NCI-H524 treated with DMSO at 0.1 percent for 48 hours (cell line): ENCODE measurements at places on chromosomes 13 and 19.
A peak's percentile ranks its signal among the peaks of the same experiment; 100 is the strongest.

DNA sequence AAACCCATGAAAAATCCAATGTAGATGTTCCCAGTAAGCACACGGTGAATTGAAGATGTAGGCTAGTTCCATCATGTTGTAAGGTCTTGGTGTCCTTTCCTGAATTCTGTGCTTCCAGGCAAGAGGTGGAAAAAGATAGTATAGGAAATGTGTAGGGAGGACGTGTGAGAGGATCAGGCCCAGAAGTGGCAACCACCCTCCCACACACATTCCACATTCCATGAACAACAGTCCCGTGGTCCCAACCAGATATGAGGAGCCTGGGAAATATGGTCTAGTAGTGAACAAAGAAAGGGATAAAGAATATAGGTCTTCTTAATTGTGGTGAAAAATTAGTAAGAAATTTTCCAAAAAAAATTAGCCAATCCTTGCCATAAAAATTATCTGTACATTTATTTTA, 1254.2 kb upstream of the SLC10A2 start:
- no peak for DNase-seq

GRCh38 chr13:101915331-101915730, 462.9 kb downstream of the ITGBL1 start:
- DNase-seq: no peak

DNA sequence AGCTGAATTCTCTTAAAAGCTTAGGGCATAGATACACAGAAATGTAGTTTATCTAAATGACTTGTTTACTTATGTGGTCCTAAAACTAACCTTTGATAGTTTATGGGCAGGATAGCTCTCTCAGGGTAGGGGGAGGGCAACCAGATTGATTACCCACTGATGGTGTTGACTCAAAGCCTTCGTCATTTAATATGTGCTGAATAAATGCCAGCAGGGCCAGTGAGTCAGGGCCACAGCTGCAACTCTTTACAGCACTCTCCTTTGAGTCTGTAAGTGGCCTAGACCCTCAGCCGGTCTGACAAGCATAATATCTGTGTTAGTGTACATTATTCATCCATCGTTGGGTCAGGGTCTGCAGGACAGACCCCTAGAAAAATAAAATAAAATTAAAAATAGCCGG, 128.5 kb downstream of the ZNF675 start:
- no peak for DNase-seq

DNA sequence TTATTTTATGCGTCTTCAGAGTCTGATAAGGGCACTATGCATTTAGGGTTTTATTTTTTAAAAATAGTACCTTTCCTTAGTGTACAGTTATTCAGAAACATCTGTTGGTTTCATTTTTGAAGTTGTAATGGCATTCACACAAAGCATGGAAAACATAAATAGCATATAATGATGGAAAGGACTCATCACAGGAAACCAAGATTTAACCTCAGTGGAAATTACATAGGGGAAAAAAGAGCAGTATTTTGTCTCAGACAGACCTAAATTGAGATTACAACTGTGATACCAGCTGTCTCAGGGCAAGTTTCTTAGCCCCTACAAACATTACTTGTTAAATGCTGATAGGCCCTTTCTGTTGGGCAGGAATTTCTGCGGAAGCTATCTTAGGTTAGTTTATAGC, 57.2 kb downstream of the NHLRC3 start:
- no peak for DNase-seq

GRCh38 chr13:106139377-106139776, 396.1 kb downstream of the EFNB2 start:
- DNase-seq: no peak

DNA sequence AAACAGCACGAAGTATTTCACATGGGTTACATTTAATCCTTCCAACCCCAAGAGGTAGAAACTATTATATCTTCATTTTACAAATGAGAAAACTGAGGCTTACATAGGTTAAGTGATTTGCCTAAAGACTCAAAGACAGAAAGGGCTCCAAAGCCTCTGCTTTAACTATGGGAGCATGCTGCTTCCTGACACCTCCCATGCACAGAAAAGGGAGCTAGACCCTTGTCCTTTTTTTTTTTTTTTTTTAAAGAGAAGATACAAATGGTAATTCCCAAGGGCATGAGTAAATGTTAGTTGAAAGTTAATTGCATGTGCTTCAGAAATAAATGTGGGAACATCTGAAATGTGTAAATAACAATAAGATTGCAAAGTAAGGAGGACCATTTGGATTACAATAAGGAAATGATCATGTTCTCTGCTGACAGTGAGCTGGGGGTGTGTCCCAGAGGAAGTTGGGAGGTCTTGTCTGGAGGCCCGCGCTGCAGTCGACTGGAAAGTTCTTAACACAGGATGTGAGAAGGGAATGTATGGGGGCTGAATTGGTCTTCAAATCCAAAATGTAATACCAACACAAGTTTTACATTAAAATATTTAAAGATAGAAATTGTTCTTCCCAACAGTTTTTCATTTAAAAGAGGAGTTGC, 500.3 kb downstream of the KLF12 start:
- DNase-seq: no peak

- no peak for DNase-seq
Observed at GRCh38 chr19:46809534-46810272, 21.3 kb upstream of the SLC1A5 start.

- DNase-seq: peak; percentile 95
Observed at GRCh38 chr13:25112695-25113255, 16.8 kb downstream of the PABPC3 start.

DNA sequence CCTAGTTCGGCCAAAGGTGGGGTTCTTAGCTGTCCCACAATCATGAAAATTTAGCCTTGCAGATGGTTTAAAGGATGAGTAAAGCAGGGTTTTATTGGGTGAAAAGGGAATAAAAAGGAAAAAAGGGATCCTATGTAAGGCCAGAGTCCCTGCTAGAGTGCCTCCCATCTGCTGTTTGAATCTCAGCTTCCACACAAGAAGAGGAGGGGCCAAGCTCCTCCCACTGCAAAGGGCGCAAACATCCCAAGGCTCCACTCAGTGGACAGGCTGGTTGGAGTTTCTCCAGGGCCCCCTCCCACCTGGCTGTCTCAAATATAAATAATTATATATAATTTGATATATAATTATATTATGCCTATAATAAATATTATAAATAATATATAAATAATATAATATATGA, 1272.1 kb upstream of the PCDH20 start:
- DNase-seq: no peak

GRCh38 chr13:58547419-58547818, 915.9 kb downstream of the PCDH17 start:
- no peak for DNase-seq

DNA sequence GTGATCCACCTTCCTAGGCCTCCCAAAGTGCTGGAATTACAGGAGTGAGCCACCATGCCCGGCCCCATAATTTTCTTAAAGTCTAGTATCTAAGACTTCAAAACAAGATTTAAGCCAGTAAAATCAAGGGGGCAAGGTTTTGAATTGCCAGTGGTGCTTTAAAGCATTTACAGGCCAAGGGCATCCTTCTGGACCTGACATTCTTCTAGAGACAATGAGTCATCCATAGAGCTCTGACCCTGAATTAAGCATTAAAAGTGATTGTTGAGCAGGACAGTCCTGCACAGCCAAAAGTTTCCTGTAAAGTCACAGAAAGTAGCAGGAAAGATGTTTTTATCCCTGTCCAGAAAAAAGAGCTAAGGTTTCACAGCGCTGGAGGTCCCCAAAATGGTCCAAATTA, 50.9 kb upstream of the ATP12A start:
- DNase-seq: no peak

- no peak for DNase-seq
Observed at GRCh38 chr13:24827799-24828198, 63.8 kb downstream of the RNF17 start.

DNA sequence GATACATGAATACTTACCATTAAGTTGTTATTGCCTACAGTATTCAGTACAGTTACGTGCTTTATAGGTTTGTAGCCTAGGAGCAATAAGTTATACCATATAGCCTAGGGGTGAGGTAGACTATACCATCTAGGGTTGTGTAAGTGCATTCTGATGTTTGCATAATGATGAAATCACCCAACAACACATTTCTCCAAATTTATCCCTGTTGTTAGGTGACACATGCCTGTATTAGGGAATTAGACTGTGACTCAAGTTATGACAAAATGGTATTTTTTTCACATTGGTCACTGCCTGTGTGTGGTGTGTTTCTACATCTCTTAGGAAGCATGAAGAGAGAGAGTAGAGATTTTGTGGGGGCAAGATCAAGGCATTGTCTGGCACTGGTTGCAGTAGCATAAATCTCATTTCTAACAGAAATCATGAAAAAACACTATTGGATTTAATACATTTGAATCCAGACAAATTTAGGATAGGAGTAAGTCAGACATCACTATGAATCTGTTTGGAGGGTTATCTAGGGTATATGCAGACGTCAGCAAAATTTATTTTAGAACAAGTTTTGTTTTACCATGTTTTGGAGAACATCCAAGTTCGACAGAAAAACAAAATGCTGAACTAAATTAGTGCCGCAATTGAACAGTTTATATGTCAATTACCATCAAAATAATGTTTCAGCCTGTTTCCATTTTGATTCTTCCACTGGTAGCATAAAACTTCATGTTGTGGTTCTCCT, 332.1 kb downstream of the LMO7 start:
- DNase-seq: no peak

DNA sequence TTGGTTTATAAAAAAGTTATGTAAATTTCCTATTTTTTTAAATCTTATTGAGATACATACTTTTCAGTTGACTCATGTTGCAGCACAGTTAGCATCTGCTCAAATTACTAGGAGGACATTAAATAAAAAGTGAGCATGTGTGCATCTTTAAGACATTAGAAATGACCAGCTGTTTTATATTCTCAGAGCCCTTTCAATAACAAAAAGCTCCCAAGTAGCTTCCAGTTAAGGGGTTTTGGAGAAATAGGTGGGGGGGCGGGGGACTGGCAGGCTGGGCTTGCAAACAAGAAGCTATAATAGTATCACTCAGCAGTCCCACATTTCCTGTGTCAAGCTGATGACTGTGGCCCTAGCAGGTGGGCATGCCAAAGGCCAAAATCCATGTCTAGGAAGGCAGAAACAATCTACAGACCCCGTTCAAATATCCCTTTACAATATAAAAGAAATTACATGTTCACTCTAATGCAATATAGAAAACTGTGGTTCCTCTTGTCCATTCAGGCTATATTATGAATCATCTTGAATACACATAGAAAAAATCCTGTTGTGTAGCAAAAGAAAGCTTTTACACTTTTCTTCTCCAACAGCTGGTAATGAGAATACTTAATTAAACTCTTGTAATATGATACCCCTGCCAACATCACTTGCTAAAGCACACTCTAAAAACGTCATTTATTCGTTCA, 1713.2 kb upstream of the SLC10A2 start:
- peak; percentile 92 for DNase-seq
